ENCODE measurements at places on chromosomes 2 and 18.

- DNase-seq = no peak
These were observed 147.6 kb downstream of the CDC42EP3 start for GRCh38 chr2:37523814-37524362.

DNA sequence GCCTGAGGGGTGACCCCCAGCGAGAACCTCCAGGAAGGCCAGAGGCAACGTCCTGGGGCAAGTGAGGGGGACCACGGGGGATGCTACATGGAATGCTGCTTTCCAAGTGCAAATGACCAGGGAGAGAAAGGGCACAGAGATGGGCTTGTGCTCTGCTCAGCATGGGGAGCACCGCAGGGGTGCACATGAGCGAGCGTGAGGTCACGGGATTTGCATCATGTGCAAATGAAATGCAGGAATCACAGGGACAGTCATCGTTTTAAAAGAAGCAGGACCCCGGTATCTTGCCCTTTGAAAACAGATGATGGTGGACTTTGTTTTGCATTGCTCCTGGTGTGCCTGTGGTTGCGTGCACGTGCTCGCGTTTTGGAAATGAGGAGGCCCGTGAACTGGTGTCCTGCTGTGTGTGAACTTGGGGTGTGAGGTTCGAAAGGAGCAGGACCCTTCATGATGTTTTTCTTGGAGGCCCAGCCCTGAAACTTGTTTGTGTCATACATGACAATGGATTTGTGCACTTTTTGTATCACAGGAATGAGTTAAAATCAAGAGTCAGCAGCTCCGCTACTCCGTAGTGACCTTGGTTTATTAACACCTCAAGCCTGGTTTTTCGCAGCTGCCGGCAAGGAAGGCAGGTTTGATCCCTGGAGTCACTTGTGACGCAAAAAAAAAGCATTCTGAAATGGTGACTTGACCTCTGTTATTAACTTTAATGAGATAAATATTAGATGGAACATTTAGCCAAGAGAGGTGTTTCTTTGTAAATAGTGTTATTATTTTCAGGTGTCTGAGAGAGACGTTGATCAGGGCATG is 234.5 kb downstream of the LDLRAD4 start:
- peak; percentile 19 for DNase-seq

DNA sequence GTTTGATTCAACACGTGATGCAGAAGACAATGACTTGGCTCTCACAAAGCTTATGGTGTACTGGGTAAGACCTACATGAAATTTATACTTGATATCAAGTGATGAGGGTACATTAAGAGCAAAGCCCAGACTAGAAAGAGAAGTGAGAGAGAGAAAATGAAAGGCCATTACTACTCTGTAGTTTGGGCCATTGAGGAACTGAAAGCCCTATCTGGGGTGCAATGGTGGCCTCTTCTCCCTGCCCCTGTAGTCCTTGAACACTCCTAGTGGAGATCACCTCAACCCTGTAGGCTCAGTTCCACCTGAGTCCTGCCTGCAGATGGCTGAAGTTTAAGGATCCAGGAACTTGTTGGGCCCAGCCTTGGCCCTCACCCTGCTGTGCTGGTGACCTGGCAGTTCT is 569.8 kb upstream of the MEX3C start:
- no peak for DNase-seq

GRCh38 chr2:5691221-5691984 is 781 bp upstream of the SOX11 start:
- no peak for DNase-seq

GRCh38 chr18:51009072-51009471 is 20.9 kb upstream of the SMAD4 start:
- no peak for DNase-seq

- peak; percentile 56 for DNase-seq
These were observed 85.1 kb upstream of the ACAA2 start for GRCh38 chr18:49898421-49898820.

GRCh38 chr2:1866402-1867111 is 122.2 kb upstream of the PXDN start:
- DNase-seq = no peak

DNA sequence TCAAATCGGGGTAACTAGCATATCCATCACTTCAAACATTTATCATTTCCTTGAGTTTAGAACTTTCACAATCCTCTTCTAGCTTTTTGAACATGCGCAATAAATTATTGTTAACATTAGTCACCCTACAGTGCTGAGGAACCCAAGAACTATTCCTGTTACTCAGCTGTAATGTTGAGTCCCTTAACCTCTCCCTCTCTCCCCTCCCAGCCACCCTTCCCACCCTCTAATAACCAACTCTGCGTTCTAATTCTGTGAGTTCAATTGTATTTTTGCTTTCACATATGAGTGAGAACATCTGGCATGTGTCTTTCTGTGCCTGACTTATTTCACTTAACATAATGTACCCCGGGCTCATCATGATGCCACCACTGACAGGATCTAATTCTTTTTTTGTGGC is 78.6 kb upstream of the RANBP2 start:
- no peak for DNase-seq

GRCh38 chr2:68832233-68832869 is 38.8 kb downstream of the BMP10 start:
- peak; percentile 65 for DNase-seq

GRCh38 chr18:41540237-41540871 is 414.7 kb upstream of the PIK3C3 start:
- no peak for DNase-seq

GRCh38 chr2:27893006-27893405 is 2.5 kb downstream of the BABAM2 start:
- no peak for DNase-seq

- DNase-seq = no peak
These were observed 75.5 kb downstream of the TRABD2A start for GRCh38 chr2:84805250-84805958.

GRCh38 chr2:99106913-99107312 is 34.6 kb upstream of the C2orf15 start:
- DNase-seq = no peak

DNA sequence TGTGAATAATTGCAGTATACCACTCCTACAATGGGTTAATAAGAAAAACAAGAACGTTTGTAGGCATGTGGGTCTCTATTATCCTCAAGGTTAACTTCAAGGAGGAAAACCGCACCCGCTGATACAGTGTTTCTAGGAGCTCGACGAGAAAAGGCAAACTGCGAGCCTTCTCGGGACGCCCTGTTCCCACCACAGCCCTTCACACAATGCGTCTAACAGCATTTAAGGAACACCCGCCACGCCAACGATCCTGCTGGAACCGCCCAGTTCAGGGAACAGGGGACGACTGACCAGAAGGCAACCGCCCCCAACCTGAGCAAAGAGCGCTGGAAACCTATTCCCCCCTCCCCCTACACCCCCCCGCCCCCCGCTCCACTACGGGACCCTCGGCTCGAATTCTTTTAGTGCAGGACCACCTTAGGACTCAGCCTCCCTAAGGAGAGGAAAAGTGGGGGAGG is 710 bp upstream of the TMSB10 start:
- peak; percentile 64 for DNase-seq

- no peak for DNase-seq
These were observed 75.0 kb upstream of the CCDC85A start for GRCh38 chr2:56108806-56109205.

- DNase-seq = no peak
These were observed 45.9 kb upstream of the ATP5MC3 start for GRCh38 chr2:175227393-175227792.

GRCh38 chr2:188845692-188846091 is 128.5 kb upstream of the COL3A1 start:
- no peak for DNase-seq

GRCh38 chr18:55382277-55382805 is 205.7 kb downstream of the TCF4 start:
- no peak for DNase-seq

- no peak for DNase-seq
These were observed 29.5 kb upstream of the PAIP2B start for GRCh38 chr2:71256421-71256820.

- no peak for DNase-seq
These were observed 73.7 kb upstream of the TGFA start for GRCh38 chr2:70627211-70627898.

GRCh38 chr2:85705680-85706039 is 11.5 kb downstream of the GNLY start:
- no peak for DNase-seq

- DNase-seq = no peak
These were observed 15.6 kb downstream of the ATOH8 start for GRCh38 chr2:85769236-85769982.

GRCh38 chr2:29744976-29745375 is 176.4 kb downstream of the ALK start:
- DNase-seq = no peak

- no peak for DNase-seq
These were observed 95.9 kb upstream of the SPTBN1 start for GRCh38 chr2:54360055-54360792.

- no peak for DNase-seq
These were observed 164.1 kb downstream of the MYCN start for GRCh38 chr2:16104315-16104948.

All from CD4-positive, alpha-beta T cell (primary cell).